Stimulated activated CD8-positive, alpha-beta memory T cell treated with anti-CD3 and anti-CD28 coated beads, Interleukin-15, amount 100 ng/mL, for 48 hours (primary cell): ENCODE measurements at places on chromosomes 13 and 19.

DNA sequence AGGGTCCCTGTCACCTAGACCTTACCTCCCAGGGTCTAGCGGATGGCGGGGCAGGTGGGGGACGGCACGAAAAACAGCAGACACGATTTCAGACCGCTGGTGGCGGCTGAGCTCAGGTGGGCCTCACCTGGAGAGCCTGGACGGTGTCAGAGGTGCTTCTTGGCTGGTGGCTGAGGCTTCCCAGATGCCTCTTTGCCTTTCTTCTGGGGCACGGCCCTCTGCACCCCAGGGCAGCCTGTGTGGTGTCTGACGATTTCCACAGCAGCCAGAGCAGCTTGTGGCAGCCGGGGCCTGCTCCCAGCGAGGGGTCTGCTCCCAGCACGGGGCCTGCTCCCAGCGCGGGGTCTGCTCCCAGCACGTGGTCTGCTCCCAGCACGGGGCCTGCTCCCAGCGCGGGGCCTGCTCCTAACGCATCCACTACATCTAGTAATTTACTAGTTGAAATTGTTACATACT lies 66.7 kb downstream of the ATP11A start:
- no peak for DNase-seq

- DNase-seq: no peak
Measured at GRCh38 chr19:46378268-46378667, 31.4 kb downstream of the PPP5C start.

DNA sequence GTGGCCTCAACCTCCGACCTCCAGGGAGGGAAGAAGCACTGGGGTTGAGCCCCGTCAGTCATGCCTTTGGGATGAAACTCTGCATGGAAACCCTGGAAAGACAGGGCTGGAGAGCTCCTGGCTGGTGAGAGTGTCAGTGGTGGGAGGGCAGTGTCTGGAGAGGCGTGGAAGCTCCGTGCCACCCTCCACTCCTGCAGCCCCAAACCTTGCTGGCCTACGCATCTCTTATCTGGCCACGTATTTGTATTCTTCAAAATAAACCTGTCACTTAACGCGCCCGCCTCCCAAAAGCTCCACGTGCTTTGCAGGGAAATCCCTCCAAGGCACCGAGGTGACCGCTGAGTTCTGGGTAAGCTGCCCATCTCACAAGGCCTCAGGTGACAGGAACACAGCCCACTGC lies 84.3 kb downstream of the TEX29 start:
- DNase-seq: no peak

DNA sequence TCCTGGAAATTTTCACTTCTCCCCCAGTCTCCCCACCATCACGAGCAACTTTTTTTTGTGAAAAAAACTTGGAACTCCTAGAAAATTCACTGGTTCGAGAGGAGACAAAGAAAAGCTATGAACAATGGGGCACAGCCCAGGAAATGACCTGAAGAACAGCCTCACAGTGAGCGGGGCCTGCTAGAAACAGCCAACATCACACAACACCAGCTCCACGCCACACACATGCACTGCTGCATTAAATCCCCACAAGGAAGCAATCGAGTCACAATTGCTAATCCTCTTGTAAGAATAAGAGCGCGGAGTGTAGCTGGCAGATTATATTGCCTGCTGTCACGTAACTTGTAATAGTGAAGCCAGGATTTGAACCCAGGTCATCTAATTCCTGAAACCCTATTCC lies 48.8 kb downstream of the SLC7A1 start:
- no peak for DNase-seq

DNA sequence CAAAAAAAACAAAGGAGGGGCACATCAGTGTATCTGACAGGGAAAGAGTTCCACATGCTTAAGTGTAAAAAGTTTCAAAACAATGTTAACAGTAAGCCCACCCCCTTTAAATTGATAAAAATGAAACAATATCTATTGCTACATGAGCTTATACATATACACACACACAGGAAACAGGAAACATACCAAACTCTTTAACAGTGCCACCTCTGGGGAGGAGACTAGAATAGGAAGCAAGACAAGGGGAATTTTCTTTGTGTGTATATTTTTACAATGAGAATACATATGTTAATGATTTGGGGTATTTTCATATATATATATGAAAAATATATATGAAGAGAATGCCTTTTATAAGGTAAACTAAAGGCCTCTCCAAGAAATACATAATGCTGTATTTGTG lies 44.7 kb downstream of the TPT1 start:
- DNase-seq: no peak

DNA sequence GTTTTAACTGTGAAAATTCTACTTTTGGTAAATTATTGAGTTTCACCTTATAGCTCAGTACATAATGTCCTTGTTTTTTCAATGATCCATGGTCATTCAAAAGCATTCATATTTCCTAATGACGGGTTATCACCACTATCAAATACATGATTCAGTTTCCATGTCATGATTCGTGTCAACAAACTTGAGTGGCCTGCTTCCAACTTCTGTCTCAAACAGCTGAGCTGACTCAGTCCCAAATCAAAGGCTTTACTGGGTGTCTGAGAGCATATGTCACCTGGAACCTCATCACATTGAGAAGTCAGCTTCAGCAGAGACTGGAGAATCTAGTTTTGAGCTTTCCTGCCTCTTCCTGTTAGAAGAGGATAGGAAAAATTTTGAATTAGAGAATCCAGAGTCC lies 40.3 kb upstream of the SGCG start:
- no peak for DNase-seq

GRCh38 chr13:73228546-73228945 lies 169.7 kb downstream of the KLF5 start:
- DNase-seq: no peak

DNA sequence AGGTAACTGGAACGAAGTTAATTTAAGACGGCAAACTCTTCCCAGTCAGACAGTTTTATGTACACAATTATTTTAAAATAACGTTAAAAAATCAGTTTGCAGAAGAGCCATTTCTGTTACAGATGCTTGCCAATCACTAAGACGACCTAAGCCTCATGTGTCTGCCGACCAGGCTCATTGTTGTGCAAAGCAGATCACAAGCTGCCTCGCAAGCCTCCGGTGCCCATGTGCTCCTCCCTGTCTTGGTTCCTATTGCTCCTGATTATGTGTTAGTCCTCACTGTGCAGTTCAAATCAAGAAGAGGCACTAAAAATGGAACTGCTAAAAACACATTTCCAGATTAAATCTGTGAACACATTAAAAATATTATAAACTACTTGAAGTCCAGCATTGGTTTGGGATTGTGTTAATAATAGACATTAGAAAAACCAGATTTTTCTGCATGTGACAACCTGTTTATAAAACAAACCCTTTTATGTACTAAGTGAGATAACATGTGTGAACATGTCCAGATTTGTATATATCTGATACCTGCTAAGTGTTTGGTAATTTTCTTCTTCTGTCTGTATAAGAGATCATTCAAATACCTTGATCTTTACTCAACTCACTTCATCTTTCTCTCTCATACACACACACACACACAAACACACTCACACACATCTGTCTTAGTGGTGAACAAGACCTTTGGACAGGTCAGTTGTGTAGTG lies 81.9 kb upstream of the SLC15A1 start:
- no peak for DNase-seq

DNA sequence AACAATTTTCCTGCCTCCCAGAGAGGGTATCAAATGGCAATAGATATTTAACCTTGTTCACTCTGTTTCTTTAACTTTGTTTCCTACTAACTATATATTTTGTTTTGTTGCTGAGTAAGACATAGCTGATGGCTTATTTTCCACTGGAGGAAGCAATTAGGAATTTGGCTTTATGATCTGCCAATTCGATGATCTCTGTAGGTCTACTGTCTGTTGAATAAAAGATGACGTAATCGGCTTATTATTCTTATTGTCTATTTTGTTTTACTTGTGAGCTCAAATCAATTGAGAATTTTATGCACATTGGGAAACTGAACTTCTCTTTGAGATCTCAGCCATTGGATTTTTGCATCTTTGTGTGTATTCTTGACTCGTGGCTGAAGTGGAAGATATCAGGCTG lies 862.6 kb downstream of the EFNB2 start:
- DNase-seq: no peak

DNA sequence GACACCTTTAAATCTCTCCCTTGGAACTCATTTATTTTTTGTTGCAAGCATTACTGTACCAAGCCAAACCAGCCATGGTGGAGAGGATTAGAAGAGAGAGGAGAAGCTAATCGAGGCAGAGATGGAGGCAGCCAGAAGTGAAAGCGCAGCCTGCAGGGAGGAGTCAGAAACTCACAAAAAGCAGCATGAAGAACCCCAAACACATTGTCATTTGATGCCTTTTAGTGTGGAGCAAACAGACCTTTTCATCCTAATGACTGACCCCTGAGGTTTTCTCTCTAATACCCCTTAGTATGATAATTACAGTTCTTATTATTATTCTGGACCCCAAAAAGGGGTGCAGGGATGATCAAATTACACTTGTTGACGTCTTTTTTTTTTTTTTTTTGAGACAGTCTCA lies 62.5 kb downstream of the TNFRSF19 start:
- no peak for DNase-seq

DNA sequence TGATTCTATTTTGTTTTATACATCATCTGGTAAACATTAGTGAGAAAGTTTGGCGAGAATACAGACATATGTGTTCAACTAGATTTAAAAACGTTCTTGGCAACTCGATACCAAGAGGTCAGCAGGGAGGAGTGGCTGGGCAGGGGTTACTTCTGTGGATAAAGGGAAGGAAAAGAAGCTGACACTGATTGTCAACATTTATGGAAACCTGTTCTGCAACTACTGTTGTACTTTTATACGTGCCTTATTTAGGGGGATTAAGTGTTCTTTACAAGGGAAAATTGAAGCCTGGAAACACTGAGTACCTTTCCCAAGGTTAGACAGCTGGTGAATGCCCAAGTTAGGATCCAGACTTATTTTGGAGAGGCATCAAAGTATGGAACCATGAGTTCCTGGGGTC lies 65.0 kb downstream of the MTUS2 start:
- no peak for DNase-seq

DNA sequence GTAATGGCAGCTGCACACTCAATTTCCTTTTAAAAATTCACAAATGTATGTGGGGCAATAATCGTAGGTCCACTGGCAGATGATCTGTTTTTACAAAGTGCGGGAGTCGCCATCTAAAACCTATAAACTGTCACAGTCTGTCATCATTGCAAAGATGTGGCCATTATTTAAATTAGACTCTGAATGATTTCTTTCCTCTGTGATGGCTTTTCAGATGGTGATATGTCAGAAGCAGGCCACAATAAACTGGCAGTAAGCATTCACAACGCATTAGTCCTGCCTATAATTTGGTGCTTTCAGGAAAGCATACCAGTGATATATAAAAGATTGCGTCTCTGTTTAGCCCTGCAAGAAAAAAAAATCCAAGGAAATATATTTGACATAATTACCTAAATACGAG lies 226.8 kb downstream of the TBC1D4 start:
- no peak for DNase-seq
